ENCODE measurements at places on chromosomes 2 and 18.

- no peak for DNase-seq
Observed at GRCh38 chr2:196331851-196332250, 160.5 kb upstream of the STK17B start.

DNA sequence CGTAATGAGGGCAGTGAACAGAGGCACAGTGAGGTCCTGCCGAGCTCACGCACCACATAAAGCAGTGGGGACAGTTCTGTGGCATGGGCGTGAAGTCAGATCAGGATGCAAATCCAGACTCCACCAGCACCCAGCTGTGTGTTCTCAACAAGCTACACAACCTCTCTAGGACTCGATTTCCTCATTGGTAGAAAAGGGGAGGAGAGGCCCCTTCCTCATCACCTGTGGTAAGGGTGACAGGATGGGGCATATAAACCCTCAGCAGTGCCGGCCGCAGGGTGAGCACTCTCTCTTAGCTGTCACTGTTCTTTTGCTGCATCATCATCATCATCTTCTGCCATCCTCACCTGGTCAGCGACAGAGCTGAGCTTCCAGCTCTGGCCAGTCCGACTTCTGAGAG is 54.8 kb downstream of the C2orf76 start:
- no peak for DNase-seq

- DNase-seq: no peak
Observed at GRCh38 chr2:31237348-31238017, 3.5 kb downstream of the EHD3 start.

DNA sequence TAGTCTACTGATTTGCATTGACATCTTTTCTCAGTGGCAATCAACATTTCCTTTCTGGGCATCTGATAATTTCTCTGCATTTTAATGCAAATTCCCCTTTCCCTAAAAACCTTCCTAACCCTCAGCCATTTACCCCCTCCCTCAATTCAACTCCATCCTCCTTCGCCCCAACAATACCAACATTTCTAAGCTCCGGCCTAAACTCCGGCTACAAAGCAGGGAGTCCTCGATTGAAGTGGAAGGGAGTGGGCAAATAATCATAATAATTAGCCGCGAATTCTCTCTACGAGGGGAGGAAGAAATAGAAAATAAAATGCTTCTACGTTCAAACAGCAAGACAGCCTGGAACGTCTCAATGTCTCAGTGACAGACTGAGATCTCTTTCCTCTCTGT is 4.6 kb downstream of the BCL11A start:
- DNase-seq: no peak

Data from NCI-H1092 (cell line).